ENCODE measurements at places on chromosomes 5 and 9.

- DNase-seq: peak; percentile 49
These were observed 19.4 kb downstream of the NRG2 start for GRCh38 chr5:140023611-140024191.

GRCh38 chr9:4324513-4324912, 24.6 kb upstream of the GLIS3 start:
- DNase-seq: no peak

DNA sequence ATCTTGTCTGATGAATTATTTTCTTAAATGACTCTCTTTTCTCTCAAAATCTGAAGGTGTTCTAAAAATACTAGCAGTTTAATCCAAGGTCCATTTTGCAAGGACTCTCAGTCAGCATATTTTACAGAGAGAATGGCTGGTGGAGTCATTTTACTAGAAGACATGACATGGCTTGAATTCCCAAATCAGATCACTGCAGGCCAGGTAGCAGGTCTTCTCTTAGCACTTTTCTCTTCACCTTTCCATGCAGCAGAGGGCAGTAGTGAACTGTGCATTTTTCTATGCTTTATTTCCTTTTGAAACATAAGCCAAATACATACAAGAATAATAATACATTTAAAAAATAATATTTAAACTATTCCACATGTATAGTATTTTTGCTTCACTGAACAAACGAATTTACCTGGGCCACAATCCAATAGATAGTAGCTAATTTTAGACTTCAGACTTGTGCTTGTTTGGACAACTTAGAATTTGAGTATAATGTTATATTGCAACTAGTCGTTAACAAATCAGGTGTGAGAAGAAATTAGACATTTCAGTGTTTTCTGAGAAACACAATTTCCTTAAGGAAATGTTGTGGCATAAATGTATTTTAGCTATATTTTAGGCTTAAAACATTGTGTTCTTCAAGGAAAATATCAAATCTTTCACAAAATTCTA, 289.4 kb upstream of the DAB2 start:
- peak; percentile 77 for DNase-seq

- DNase-seq: no peak
These were observed 156.9 kb upstream of the KCNN2 start for GRCh38 chr5:114204923-114205322.

GRCh38 chr5:169415948-169416347, 115.0 kb upstream of the SLIT3 start:
- no peak for DNase-seq

GRCh38 chr9:94754976-94755475, 28.5 kb downstream of the AOPEP start:
- no peak for DNase-seq

GRCh38 chr5:122078116-122079110, at the start of gene LOX:
Gene LOX (minus strand): TSS chr5:122078259. CDS start chr5:122077985, 274 bp downstream.
- DNase-seq: peak; percentile 65

DNA sequence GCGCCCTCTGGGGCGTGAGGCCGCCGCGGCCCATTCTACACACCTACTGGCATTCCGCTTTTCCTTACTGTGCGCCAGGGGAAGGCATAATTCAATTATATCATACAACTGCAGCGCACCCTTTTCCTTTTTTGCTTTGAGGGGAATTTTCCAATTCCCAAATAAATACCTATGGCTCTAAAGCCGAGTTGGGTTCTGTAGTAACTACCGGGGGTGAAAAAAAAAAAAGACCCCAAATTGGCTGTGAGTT, 34.1 kb upstream of the NFIB start:
- no peak for DNase-seq

DNA sequence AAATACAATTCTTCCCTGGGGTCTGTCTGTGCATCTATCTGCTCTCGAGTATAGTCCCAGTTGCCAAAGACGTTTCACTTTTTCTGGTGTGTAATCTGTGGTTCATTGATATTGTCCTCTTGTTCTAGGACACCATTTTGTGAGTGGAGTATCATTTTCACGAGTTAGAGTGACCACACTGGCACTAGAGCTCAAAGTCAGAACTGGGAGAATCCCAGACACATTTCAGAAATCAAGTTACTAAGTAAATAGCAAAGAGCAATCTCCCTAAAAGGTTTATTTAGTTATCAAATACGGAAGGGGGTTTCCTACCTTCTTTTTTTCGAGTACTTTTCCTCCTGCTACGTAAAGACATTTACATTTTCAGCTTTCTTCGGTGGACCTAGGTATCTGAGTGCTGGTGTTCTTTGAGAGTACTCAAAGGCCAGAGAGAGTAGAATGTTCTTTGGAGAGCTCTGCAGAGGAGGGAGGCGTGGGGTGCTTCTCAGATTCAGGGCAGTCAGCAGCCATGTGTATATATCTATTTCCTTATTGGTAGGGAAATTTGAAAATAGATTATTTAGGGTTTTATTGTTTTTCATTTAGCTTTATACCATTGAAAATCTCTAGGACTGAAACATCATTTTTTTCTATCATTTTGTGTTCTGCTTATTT, 8.9 kb upstream of the HSPA9 start:
- DNase-seq: no peak

DNA sequence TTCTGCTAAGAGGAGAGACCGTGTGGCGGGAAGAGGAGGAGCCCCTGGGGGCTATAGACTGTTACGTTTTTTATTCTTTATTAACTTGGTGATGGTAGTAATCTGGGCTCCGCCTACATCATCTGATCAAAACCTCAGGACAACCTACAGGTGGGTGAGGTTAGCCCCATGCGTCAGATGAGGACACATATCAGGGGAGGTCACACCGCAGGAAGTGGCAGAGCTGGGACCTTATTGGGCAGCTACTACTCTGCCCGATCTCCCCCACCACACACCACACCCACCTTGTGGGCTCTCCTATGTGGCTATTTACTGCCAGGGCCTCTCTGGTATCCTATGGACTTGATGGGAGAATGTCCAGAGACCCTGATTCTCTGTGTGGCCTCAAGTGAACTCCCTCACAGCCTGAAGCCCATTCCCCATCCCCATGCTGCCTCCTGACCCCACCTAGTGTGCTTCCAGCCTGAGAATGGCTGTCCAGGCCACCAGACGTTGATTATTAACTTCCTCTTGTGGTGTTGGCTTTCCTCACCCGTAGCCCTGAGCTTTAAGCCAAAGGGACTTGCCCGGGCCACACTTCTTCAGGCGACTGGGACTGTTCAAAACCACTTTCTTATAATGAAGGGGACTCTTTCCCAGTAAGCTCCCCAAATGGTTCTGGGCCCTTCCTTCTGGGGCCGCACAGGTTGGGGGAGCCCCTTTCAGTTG, 8.2 kb downstream of the UNC5A start:
- no peak for DNase-seq

DNA sequence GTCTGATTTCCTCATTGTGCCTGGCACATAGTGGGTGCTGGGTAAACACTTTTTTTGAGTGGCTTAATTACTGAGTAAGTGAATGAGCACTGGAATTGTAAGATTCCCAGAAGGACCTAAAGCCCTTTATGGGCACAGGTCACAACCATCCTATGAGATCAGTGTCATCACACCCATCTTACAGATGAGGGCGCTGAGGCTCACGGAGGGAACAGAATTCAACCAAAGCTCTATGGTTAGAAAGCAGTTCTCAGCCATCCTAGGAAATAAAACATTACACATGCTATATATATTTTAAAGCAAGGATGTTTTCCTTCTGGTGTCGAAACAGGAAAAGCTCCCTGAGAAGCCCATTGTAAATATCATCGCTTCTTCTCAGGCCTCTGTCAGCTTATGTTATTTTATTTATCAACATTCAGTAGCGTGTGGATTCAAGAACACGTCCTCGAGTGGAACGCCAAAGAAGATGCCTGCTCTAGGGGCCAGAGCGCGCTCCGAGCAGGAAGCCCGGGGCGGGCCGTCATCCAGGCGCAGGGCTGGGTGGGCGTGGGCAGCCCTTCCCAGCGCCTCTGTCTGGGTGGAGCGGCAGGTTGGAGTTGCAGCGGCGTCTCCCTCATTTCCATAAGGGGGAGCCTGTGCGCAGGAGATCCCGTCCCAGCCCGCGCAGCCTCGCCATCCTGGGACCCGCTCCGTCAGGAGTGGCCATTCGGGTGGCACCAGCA, 155.8 kb upstream of the SMIM23 start:
- peak; percentile 79 for DNase-seq

DNA sequence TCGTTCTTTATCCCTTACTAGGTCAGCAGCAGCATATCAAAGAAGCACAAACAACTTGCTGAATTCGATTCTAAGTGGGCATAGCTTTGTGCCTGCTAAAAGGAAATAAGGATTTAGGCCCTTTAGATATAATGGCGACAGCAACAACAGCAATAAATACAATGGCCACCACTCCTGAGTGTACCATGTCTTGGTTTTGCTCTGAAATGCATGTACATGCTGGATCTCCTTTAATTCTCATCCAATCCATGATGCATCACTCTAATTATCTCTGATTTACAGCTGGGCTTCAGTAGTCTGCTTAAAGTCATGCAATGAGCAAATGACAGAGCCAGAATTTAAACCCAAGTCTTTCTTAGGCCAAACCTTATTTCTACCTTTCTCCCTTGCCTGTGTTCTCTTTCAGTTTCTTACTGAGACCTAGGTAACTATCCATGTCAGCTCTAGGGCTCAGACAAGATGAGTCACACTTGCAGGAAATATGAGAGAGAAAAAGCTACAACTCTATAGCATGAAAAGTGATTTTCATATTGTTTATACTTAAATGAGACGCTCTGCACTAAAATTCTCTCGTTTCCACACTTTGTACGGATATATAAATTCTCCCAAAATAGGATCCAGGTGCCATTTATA, 111.8 kb downstream of the HMHB1 start:
- peak; percentile 26 for DNase-seq

DNA sequence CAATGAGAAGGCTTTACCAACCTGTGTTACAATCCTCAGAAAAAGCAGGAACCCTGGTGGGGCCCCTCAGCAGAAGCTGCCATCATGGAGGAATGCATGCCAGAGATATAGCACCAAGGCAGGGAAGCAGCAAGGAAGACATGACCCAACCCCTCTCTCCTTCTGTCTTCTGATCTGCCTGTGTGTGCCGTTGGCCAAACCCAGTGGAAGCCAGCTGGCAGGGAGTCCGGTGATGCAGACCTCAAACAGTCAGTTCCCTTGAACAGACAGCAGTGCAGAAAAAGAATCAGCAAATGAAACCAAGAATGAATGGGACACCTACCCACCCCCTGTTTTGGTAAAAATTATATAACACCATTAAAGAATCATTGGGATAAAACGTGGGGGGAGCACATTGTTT, 234.2 kb downstream of the ZNF608 start:
- DNase-seq: no peak

GRCh38 chr9:87824886-87825285, 57.8 kb upstream of the SPATA31E1 start:
- no peak for DNase-seq

GRCh38 chr5:16712620-16713019, 95.8 kb upstream of the RETREG1 start:
- no peak for DNase-seq

DNA sequence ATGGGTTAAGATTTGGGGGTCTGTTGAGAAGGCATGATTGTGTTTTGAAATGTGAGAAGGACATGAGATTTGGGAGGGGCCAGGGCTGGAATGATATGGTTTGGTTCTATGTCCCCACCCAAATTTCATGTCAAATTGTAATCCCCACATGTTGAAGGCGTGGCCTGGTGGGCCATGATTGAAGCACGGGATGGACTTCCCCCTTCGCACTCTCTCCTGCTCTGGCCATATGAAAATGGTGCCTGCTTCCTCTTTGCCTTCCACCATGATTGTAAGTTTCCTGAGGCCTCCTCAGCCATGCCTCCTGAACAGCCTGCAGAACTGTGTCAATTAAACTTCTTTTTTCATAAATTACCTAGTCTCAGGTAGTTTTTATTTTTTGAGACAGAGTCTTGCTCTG, 14.7 kb upstream of the NOTCH1 start:
- no peak for DNase-seq

DNA sequence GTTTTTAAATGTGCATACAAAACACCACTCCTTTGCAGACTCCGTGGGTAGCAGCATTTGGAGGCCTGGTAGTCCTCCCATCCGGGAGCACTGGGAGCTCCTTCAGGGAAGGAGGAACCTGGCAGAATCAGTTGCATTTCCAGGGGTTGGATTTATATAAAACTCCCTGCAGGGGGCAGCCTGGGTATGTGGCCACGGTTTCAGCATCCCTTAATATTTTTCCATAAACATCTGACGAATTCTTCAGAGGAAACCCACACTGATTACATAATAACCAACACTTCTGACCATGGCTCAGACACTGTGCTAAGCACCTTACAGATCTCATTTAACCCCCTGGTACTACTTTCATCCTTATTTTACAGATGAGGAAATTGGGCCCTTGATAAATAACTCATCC, 6.1 kb upstream of the AFAP1L1 start:
- DNase-seq: peak; percentile 22

- DNase-seq: no peak
These were observed 13.7 kb upstream of the CAMSAP1 start for GRCh38 chr9:135920973-135921585.

GRCh38 chr9:96574931-96575351, 44.7 kb downstream of the CDC14B start:
- no peak for DNase-seq

- DNase-seq: peak; percentile 74
These were observed 217.5 kb upstream of the S1PR3 start for GRCh38 chr9:88773627-88774244.

- DNase-seq: peak; percentile 52
These were observed 191.8 kb downstream of the PRR16 start for GRCh38 chr5:120655828-120656435.

- no peak for DNase-seq
These were observed 49.5 kb downstream of the TRIM32 start for GRCh38 chr9:116736399-116737151.

DNA sequence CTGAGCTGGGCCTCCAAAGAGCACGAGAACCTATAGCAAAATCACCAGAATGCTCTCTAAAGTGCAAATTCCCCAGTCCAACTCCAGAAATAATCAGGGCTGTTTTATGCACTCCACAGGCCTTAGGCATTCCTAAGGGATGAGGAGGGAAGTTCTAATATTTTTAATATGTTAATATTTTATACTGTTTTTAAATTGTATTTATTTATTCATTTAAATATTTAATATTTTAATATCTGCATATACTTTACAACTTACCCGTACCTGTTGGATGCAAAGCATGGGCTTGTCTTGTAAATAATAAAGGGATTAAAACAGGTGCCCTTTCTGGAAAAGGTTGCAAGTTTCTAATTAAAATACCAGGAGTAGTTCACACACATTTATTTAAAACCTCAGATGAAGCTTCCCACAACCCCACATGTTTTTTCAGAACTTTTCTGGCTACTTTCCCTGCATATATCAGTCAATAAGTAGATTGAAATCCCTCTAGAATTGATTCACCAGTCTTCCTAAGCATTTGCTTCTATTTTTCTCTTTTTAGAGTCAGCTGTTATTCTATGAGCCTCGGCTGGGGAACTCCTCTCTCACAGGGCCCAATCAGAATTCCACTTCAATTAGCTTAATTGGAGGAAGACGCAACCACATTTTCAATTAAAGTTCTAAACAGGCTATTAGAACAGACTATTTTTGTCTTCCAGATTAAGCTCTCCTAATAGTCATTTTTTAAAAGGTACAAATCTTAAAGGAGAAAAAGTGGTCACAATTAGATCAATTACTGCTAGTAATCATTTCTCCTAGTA, 140.8 kb downstream of the CDH6 start:
- DNase-seq: no peak

Data from mesendoderm (in vitro differentiated cells).